ENCODE measurements at places on chromosomes 4 and X.

DNA sequence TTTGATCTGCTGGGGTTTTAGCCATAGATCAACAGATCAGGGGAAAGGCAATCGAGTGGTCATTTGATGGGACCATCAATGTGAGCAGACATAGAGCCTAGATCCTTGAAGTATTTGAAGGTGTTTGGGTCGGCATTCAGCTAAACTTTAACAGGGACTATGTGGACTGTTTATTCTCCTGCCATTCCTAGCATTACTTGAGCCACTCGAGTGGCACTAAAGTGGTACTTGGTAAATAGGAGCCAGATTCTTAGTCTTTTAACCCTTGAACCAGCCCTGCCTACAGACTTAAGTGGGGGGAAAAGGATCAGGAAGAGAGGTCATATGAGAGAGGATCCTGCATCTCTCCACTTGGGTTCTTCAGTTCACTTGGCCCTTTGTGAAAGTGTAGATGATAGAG lies 3.8 kb downstream of the MSN start:
- no peak for DNase-seq

DNA sequence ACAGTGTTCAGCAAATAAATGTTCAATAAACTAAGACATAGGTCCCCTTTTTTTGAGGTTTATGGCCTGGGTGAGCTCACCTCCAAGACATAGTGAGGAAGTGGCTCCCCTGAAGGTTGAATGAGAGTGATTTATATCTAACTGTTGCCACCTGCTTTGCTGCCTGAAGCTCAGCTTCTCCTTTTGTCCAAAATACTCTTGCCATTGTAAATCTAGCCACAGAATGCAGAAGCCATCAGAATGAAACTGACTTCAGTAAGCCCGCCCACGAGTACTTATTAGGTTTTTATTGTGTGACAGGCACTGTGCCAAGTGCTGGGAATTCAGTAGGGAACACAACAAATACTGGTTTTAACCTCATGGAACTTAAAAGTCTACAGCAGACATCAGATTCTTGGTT lies 18.0 kb downstream of the SPINK2 start:
- DNase-seq: no peak

GRCh38 chr4:82381661-82382296 lies 8.0 kb upstream of the HNRNPD start:
- DNase-seq: no peak

GRCh38 chr4:98638661-98639060 lies 19.8 kb downstream of the TSPAN5 start:
- DNase-seq: no peak

- DNase-seq: peak; percentile 45
Measured at GRCh38 chrX:43557792-43558191, 98.3 kb upstream of the MAOA start.

GRCh38 chr4:110265001-110265400 lies 66.6 kb upstream of the ELOVL6 start:
- DNase-seq: no peak

GRCh38 chr4:47278631-47279030 lies 184.9 kb downstream of the COMMD8 start:
- no peak for DNase-seq

DNA sequence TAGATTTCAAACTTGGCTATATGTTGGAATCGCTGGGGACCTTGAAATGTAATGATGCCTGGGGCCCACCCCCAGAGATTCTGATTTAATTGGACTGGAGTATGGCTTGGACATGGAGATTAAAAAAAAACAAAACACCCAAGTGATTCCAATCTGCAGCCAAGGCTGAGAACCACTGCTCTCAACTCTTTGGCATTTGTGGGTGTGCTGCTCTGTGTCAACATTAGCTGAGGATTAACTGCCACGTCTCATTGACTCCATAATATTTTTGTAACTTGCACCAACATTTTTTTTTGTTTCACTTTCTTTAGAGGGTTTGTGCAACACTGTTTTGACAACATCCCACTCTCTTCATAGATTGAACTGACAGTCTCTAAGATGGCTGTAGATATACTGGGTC lies 41.1 kb upstream of the PDK3 start:
- no peak for DNase-seq

- DNase-seq: no peak
Measured at GRCh38 chr4:1648962-1649361, 35.2 kb downstream of the FAM53A start.

- DNase-seq: peak; percentile 7
Measured at GRCh38 chrX:140766024-140766611, 56.6 kb downstream of the LINC00632 start.

DNA sequence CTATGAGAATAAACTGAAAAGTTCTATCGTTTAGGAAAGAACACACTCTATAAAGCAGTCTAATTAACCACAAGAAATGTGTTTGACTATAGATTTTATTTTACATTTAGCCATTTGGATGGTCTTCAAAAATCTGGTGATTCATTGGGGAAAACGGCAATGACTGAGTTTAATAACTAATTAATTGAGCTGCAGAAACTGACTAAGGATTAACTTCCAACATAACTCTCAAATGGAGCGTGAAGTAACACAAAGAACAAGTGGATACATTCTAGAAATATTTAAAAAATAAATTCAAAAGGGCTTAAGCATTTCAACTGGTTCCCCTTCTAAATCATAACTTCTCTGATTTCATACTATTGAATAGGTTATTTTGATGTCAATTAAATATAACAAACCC lies 1582.4 kb downstream of the PCDH18 start:
- no peak for DNase-seq

- DNase-seq: peak; percentile 79
Measured at GRCh38 chrX:53317365-53318069, 36.1 kb upstream of the IQSEC2 start.

GRCh38 chrX:44596277-44596676 lies 53.6 kb upstream of the FUNDC1 start:
- no peak for DNase-seq

- no peak for DNase-seq
Measured at GRCh38 chrX:23887451-23887850, 20.3 kb downstream of the APOO start.

- peak; percentile 21 for DNase-seq
Measured at GRCh38 chrX:122703762-122704161, 480.3 kb upstream of the GRIA3 start.

DNA sequence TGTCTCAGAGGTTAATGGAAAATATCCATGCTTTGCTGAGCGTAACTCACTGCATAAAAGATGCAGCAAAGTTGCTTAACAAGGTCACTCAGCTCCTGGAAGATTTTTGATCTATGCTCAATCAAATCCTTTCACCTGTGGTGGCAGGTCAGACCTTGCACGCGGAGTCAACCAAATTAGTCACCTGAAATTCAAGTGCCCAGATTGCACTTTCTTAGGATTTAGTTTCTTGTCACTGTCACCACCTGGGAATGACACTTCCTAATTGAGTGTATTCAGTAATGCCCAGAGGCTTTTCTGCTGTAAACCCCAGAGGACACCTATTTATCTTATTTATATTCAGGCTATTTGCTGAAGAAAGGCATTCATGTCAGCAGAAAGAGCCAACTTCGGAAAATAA lies 215.8 kb upstream of the SMIM31 start:
- DNase-seq: no peak

GRCh38 chr4:189530848-189531247 lies 409.8 kb upstream of the FRG1 start:
- DNase-seq: no peak

GRCh38 chrX:103256651-103257050 lies 1.7 kb upstream of the TCEAL8 start:
- DNase-seq: no peak

DNA sequence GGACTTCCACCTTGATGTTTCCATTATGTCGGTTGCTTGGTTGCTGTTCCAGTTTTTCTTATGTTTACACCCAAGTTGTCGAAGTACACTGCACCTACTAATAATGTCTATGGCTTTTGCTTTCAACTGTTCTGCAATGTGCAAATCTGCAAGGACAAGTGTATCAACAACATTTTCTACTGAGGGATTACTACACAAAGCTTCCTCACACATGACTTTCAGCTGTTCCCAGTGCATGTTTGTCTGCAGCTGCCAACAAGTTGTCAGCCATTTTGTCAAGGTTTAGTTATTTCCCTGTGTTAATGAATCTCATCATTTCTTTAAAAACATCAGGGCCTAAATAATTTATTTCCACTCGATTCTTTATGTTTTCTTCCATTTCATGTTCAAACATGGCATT lies 45.4 kb upstream of the UGT2A3 start:
- DNase-seq: no peak

Measured in GM03348 (cell line).